ENCODE measurements at places on chromosomes 3 and 15. TPM values are rescaled to one million over a fixed set of nuclear protein-coding genes. Genes with fewer than 3 reads are reported as not detected.

GRCh38 chr3:20080956-20081554 lies 40.8 kb downstream of the KAT2B start:
- DNase-seq, result peak; percentile 51

- DNase-seq, result no peak
These were observed 260.0 kb upstream of the LYSMD4 start for GRCh38 chr15:99993262-99993661.

Gene SLC22A14
- total RNA-seq, result not detected

- no peak for DNase-seq
These were observed 5.2 kb upstream of the OCA2 start for GRCh38 chr15:28104326-28104725.

GRCh38 chr3:155651489-155652218 lies 93.2 kb downstream of the PLCH1 start:
- no peak for DNase-seq

Gene GPR149
- not detected for total RNA-seq

- DNase-seq, result peak; percentile 47
These were observed 38.4 kb upstream of the RBM5 start for GRCh38 chr3:50050361-50050760.

DNA sequence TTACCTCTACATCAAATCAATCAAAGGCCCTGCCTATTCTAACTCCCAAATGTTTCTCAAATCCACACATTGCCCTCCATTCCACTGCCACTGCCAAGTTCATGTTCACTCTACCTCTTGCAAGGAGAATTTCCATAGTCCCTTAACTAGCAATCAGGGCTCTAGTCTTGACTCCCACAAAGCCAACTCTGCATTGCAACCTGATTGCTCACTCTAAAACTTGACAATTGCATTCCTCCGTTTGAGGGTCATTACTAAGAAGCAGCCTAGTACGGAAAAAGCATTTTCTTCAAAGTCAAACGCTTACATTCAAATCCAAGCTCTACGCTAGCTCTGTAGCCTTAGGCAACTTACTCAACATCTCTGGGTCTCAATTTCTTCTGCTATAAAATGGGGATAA lies 1.2 kb downstream of the CPA3 start:
- DNase-seq, result peak; percentile 59

DNA sequence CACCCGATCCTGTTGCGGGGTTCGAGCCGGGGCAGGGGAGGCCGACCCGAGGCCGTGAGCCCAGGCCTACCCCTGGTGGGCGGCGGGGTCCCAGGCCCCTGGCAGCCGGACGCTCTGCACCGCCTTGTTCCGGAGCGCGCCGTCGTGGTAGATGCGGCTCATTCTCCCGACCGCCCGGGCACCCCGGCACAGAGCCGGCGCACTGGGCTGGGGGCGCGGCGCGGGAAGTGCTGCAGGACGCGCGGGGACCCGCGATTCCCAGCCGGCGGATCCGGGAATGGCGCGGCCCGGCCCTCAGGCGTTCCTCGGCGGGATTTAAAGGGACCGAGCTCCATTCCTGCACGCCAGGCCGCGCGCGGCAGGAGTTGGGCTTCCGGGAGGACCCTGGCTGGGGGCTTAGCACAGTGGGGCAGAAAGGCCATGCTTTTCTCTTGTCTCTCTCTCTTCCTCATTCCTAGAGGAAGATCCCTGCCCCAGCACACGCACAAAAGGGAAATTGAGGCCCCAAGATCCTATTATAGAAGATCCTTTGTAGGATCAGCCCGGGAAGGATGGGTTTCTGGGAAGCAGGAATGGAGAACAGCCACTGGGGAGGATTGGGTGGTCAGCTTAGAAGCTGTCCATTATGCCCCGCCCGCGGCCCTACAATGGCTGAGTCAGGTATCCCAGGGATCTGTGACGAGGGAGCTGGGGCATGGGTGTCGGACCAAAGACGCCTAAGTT lies at the start of gene ARPIN:
Gene ARPIN, minus strand, starts transcription at position 279 of the 723 bp plus-strand sequence. Its CDS starts 117 bp downstream, at position 162.
- DNase-seq, result no peak

Measured in A172 (cell line).